ENCODE measurements at places on chromosomes 5 and 9. TPM values are rescaled to one million over a fixed set of nuclear protein-coding genes. Genes with fewer than 3 reads are reported as not detected.
A peak's percentile ranks its signal among the peaks of the same experiment; 100 is the strongest.

DNA sequence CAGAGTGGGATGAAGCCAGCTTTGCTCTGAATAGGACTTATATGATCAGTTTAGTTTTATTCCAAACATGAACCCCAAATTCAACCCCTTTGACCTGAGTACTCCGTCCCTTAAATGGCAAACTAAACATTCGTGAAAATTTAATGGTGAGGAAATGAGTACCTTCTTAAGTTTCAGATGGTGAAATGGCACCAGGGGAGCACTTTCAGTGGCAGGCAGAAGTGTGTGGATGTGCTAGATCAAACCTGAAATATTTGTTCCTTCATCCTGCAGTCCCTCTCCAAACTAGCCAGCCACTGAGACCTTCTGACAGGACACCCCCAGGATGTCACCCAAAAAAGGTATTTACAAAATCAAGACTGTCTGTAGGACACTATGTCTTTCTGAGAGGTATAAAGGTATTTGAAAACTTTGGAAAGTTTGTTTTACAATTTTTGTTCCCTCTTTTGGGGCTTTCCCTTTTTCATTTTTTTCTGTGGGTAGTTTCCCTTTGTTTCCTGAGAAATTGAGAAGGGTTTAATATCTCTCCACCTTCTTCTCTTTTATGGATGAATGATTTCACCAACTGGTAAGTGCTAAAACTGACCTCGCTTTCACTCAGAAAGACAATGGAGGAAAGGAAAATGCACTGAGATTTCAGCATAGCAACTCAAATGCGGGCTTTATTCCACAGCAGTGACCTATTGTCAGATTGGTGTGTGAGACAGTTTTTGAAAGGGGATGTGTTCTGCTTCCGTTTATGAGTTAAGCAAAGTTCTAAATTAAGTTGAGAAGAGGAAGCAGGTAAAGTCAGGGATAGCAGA, 127.1 kb downstream of the TMC1 start:
- no peak for DNase-seq

Gene CCNI2
- total RNA-seq: 8.7 TPM

Gene CTXN3
- total RNA-seq: not detected

DNA sequence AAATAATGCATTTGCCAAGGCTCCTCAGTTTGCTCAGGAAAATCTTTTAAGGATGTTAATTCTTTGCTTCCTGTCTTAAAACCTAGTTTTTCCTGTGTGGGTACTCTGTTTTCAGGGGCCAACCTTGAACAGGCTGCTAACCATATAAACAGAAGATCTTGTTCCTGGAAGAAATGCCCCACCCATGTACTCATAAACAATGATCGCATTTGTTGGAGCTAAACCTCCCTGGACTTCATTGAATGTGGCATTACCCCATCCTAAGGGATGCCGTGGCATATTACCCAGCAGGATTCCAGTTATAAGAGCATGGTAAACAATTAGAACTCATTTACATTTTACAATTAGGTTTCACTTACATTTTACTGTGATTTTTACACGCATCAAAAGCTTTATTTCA, 436.0 kb downstream of the ZNF608 start:
- DNase-seq: no peak

DNA sequence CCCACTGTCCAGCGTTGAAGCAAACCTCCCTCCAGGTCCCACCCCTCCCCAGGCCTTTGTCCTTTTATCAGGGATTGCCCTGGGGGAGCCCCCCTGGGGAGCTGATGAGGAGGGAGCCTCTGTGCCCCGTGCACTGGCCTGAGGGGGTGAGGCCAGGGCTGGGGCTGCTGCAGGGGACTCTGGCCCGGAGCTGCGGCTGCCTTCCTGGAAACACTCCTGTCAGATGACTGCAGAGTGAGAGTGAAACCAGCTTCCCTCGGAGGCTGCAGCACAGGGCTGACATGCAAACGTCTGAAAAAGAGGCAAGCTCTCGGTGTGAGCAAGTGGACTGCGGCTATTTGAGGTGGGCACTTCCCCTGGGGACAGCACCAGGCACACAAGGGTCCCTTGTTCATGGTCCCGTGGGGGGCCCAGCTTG, 4.6 kb upstream of the TRAF2 start:
- DNase-seq: peak; percentile 81

Gene BARHL1
- total RNA-seq: not detected

DNA sequence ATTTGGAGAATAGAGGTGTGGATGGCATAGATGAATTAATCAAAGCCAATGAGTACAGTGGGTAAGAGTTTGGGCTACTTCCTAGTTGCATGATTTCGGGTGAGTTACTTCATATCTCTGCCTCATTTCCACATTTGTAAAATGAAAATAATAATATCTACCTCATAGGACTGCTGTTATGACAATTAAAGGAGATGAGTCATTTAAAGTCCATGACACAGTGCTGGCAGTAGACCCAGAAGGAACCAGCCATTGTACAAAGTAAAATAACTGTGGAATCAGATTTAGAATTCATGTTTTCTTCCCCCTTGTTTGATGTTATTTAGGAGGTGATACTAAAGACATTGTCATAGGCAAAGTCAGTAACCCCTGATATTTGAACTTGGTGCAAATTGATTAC, 139.5 kb upstream of the SLC27A6 start:
- DNase-seq: no peak

Gene SREK1
- total RNA-seq: 53.9 TPM

- DNase-seq: no peak
These were observed 228.8 kb downstream of the AP3B1 start for GRCh38 chr5:78065663-78066062.

Gene IL17B
- not detected for total RNA-seq

Gene ZNF608
- not detected for total RNA-seq

GRCh38 chr9:92685022-92685421, 15.1 kb upstream of the IPPK start:
- DNase-seq: no peak

- DNase-seq: no peak
These were observed 159.9 kb downstream of the NTRK2 start for GRCh38 chr9:84829471-84829870.

DNA sequence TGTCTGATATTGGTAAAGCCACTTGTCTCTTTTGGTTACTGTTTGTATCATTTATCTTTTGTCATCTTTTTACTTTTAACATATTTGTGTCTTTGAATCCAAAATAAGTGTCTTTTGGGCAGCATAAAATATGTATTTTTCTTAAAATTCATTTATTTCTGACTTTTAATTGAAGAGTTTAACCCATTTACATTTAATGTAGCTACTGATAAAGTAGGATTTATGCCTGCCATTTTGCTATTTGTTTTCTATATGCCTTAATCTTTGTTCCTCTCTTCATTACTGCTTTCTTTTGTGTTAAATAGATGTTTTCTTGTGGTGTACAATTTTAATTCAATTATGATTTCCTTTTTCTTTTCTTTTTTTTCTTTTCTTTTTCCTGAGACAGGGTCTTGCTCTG, 60.9 kb downstream of the ESM1 start:
- DNase-seq: no peak

DNA sequence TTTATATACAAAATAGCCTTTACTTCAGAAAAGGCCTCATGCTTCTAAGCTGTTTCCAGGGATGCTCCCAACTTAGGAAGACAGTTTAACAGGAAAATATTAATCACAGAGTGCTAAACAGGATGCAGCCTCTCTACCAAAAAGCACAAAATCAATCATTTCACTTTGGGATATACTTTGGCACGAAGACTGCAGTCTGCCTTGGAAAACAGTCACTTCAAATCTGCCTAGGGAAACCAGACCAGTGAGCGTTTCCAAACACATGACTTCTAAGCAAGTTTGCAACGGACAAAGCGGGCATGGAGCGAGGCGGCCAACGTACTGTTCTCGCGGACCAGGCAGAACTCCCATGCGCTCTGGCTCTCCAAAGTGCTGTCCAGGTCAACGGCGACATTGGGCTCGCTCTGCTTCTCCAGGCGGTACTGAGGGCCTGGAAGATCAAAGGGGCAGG, 201.0 kb downstream of the MAPKAP1 start:
- DNase-seq: no peak

DNA sequence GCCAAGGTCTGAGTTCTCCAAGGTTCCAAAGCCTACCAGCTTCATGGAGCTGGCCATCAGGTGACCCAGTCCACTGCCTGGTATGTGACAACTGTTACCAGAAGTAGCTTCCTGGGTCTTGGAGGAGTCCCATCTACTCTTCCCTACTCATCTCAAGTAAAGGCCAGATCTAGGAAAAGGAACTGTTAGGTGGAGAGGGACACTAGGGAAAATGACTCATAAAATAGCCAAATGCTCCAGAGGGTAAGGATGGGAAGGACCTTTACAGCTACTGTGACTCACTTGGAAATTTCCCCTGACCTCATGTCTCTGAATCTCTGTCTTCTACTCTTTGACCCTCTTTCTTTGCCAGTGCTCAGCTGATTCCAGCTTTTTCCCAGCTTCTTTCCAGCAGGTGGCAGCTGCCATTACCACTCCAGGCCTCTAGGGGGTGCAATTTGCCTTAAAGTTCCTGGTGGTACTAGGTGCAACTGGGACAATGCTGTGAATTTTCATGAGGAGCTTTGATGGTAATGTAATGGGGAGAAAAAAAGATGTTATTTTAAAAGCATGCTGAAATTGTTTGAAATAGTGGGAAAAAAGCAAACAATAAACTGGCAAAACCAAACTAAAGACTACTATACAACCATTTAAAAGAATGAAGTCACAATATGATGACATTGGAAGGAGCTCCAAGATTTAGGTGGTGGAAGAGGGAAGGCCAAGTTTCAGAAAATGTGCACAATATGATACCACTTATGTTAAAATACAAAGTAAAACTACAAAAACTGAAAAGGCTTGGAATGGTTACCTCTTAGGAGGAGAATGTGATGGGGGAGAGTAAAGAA, 27.1 kb upstream of the MYORG start:
- DNase-seq: peak; percentile 69

DNA sequence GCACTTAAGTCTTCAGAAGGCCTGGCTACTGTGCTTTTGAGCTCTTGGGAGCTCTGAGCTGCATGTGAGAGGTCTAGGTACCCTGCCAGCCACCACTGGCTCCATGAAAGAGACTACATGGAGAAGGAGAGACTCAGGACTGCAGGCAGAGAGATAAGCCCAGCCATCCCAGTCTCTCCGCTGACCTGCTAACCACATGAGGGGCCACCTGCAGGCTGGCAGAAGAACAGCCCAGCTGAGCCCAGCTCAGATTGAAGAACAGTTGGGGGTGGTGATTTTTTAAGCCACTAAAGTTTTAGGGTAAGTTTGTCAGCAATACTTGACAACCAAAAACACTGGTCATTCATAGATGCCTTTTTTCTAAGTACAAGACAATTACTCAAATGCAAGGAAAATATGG, 205.0 kb upstream of the PRDM9 start:
- no peak for DNase-seq

DNA sequence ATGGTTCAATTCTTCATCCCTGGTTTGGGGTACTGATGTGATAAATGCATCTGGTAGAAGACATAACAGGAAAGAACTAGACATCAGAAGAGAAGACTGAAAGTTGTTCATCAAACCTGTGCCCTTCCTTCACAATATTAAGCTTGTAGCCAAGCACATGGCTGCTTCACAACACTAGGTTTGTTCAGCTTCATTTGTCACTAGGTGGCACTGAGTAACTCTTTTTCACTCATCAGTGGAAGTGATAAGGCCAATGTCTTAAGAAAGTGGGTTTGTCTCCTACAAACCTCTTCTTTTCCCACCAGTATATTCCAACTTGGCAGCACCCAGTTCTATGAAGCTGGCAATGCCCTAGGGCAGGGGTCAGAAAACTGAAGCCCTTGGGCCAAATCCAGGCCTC, 26.9 kb downstream of the ZNF484 start:
- DNase-seq: no peak

DNA sequence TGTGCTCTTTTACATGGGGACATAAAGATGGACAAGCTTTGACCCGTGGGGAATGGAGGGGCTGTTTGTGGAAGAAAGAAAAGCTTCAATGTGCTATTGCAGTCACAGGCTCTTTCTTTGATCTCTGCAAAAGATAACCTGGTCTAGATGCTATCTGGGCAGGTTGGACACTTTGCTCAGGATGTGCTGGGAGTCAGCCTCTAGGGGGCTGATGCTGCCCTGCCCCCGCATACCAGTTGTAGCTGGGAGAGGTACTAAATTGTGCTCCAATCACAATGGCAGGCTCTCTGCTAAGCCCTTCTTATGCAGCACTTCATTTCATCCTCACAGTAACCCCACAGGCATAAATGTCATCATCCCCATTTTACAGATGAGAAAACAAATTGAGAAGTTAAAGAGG, 67.2 kb downstream of the PSD2 start:
- no peak for DNase-seq

Gene IGFBPL1
- total RNA-seq: not detected

DNA sequence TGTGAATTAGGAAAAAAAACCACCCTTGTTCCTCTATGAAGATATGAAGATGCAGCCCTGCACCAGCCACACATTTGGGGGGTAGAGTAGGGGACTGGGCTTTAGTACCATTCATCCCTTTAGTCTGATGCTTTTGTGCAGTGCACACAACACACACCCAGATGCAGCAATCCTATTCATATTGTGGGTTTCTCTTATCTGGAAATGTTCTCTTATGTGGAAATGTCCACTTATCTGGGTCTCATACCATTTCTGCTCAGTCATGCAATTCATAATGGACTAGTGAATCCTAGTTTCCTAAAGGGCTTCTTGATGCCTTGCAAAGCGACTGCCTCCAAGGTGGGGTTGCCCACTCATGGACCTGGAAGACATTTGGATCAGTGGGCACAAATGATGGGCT, 47.8 kb downstream of the C9orf152 start:
- no peak for DNase-seq

DNA sequence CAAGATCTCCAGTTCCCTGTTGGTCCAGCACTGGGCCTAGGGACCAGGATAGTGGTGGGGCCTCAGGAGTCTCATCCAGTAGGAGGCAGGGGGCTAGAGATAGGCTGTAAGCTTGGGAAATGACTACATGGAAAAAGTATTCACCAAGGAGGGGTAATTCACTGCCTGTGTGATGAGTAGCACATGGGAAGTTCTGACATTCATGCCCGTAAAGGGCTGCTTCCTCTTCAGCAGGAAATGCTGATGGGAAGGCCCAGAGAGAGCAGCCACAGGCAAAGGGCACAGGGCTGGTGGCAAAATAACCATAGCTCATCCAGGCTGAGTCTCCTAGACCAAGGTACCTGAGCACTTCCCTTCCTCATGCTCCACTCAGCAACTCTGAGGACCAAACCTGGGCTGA, 23.1 kb upstream of the FRRS1L start:
- no peak for DNase-seq

DNA sequence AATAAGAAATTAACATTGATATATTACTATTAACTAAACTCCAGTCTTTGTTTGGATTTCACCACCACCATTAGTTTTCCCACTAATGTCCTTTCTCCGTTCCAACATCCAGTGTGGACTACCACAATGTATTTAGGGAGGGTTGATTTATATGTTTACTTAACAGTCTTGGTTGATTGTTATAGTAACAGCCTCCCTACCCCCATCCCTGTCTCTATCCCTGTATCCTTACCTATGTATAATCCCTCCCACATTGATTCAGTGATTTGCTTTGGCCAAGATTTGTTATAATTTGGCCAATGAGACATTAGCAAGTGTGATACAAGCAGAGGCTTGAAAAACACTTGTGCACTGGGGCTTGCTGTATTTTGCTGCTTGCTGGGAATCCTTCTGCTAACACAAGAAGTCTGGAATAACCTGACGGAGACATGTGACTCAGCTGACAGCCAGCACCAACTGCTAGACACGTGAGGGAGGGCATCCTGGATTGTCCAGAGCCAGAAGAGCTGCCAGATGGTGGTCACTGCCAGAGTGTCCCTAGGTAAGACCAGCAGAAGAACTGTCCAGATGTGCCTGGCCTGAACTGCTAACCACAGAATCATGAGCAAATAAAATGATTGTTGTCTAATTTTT, 51.2 kb upstream of the TCF7 start:
- DNase-seq: no peak

Gene TAF7
- total RNA-seq: 56.2 TPM

Gene FAM153A
- 56.9 TPM for total RNA-seq

Gene NR3C1
- total RNA-seq: 55.6 TPM

Gene FABP6
- not detected for total RNA-seq
